IPS DF 6.9 (cell line): ENCODE measurements at places on chromosomes 4 and X.

- no peak for DNase-seq
Measured at GRCh38 chr4:42643685-42644084, 13.2 kb downstream of the ATP8A1 start.

- no peak for DNase-seq
Measured at GRCh38 chr4:105107095-105107856, 39.4 kb upstream of the TET2 start.

DNA sequence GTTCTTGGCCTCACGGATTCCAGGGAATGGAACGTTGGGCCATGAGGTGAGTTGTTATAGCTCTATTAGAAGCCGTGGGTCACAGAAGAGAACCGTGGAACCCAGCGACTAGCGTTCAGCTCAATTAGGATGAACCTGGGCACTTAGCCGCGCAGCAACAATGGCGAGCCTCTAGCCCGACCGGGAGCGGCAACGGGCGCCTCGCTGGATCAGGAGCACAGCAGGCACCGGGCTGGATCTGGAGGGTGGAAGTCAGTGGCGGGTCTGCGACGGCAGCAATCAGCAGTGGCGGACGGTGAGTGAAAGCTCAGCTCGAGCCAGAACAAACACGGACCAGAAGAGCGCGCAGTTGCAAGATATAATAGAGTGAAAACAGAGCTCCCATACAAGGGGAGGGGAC lies 34.2 kb downstream of the AGA start:
- no peak for DNase-seq

DNA sequence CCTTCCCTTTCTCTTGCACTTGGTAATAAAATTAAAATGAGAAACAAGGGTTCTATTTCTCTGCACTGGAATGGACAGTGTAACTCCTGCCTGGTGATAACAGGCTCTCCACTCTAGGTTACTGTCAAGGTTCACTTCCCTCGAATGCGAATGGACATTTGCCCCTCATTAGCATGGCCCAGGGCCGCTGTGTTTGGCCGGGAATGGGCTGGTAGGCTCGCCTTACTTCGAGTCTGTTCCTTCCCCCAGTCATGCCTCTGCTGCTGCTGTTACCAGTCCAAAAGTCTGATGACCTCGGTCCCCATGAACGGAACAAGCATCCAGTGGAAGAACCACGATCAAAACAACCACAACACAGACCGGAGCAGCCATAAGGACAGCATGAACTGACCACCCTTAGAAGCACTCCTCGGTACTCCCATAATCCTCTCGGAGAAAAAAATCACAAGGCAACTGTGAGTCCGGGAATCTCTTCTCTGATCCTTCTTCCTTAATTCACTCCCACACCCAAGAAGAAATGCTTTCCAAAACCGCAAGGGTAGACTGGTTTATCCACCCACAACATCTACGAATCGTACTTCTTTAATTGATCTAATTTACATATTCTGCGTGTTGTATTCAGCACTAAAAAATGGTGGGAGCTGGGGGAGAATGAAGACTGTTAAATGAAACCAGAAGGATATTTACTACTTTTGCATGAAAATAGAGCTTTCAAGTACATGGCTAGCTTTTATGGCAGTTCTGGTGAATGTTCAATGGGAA lies 61.5 kb downstream of the EDNRA start:
- no peak for DNase-seq

DNA sequence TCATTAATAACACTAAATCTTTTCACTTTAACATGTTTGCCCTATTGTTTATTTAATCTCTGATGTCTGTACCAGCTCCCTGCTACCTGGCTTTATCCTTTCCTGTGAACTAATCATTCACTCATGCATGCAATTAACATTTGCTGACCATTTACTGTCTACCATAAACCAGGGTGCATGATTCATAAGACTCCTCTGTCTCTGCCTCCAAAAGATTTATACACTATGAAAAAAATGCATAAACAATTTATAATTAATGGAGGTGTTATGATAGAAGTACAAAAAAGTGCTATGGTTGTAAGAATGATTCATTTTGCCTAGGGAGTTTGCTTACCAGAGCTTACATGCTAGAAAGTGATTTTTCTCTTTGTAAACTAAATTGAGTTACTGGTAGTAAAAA lies 24.5 kb upstream of the CPEB2 start:
- DNase-seq: no peak

GRCh38 chrX:12979026-12979607 lies 4.2 kb downstream of the TMSB4X start:
- no peak for DNase-seq
